ENCODE measurements at places on chromosomes 6 and 20.

DNA sequence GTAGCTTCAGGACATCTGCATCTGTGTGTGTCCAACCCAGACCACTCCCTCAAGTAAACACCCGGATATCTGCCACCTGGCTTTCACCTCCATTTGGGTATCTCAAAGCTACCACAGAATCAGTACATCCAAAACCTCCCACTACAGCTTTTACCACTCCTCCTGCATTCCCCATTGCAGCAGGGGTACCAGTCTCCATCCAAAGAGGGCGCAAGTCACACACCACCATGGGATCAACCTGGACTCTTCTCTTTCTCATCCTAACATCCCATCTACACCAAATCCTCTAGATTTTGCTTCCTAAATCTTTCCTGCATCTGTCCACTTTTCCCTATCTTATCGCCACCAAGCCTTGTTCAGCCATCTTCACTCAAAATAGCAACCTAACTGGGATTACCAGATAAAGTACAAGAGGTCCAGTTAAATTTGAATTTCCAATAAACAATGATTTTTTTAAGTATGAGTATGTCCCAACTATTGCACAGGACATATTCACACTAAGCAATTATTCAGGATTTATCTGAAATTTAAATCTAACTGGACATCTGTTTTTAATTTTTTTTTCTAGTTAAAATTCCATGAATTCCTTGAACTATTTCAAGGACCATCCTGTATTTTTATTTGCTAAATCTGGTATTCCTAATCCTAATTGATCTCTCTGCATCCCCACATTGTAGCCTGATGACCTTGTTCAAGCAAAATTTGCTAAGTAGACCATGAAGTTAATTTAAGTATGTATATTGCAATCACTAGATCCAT is 164.3 kb upstream of the MLN start:
- peak; percentile 7 for DNase-seq

DNA sequence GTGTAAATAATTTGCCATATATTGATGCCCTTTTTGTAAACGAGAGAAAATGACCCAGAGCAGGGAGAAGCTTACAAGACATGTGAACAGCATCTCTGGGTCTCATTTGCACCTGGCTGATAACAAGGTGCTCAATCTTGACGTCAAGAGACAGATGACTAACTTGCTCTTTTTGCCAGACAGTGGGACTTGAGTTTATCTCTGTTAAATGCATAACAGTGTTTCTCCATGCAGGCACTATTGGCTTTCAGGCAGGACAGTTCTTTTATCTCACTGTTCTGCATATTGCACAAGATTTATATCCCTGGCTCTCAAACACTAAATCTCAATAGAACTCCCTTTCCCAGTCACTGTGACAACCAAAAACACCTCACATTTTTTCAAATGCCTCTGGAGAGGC is 56.4 kb downstream of the RFX6 start:
- DNase-seq, result no peak

DNA sequence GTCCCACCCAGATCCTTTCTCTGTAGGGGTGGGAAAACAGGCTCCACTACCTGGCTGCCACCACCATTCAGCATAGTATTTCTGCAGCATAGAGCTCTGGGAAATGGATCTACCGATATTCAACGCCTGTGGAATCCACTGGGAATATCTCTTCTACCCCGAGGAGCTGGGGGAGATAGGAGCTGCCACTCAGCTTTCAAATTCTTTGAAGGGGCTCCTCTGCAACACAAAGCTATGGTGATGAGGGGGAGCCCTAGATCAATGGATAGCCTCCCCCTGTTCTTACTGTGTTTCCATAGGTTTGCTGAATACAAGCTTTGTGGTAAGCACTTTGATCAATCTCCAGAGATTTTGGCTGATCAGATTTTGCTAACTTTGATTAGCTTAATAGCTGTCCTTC is 12.9 kb downstream of the FAM50B start:
- DNase-seq, result no peak

- peak; percentile 56 for DNase-seq
These were observed 101.5 kb downstream of the NRSN1 start for GRCh38 chr6:24227556-24227955.

Measured in fibroblast of villous mesenchyme (primary cell).